ENCODE measurements at places on chromosomes 3 and 15.

- DNase-seq: no peak
Observed at GRCh38 chr15:43229977-43230376, 9.2 kb upstream of the EPB42 start.

DNA sequence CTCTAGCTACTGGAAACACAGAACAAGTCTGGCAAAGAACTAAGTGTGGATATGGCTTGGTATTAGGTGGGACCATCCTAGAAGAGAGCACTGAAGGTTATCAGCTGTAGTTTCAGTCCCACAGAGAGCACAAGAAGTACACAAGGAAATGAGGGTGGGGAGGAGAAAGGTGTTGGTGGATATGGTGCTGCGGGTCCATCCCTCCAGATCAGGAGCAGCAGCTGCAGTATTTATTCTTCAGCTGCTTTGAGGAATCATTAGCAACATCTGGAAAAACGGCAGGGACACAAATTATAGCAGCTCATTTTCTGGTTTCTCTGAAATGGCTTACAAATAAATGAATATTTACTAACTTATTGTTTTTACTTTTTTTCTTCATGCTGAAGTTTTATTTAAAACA lies 29.0 kb downstream of the CD80 start:
- DNase-seq: no peak

GRCh38 chr3:187964760-187965159 lies 189.2 kb upstream of the LPP start:
- no peak for DNase-seq

DNA sequence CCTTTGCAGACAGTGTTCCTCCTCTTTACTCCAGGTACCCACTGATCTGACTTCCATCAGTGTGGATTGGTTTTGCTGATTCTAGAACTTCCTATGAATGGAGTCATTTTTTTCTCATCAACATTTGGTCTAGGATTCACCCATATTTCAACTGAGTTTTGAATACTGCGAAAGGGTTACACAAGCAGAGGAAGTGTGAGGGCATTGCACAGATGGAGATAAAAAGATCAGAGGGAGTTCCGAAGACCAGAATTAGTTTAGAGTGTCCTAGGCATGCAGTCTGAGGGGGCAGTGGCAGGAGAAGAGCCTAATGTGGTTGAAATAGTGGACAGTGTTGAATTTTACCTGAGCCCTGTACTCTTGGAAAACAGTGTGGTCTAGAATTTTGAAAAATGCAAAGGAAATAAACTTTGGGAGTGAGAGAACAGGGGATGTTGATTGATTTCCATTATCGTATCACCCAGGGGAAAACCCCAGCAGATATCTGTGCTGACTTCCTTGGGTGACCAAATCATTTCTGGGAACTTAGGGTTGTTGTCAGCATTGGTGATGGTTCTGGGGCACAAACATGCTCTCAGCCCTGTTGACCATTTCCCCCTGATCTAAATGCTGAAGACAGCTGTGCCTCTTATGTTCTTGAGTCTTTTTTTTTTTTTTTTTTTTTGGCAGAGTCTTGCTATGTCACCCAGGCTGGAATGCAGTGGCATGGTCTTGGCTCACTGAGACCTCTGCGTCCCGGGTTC lies 327.4 kb upstream of the LRRFIP2 start:
- DNase-seq: no peak

DNA sequence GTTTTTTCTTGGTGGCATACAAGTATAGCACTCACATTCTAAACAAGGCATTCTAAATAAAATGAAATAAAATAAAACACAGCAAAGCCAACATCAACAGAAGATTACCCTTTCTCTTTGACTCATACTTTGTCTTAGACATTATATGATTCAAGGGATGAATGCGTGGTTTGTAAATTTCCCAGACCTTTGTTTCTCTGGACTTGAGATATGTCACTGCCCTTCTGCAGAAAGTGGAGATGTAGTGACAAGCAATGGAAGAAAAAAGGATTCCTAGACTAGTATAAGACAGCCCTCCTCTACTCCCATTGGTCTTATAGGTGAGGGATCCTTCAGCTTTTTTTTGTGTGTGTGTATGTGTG lies 22.4 kb downstream of the NANOGP8 start:
- no peak for DNase-seq

- DNase-seq: no peak
Observed at GRCh38 chr3:181715571-181716340, 4.0 kb downstream of the SOX2 start.

- peak; percentile 37 for DNase-seq
Observed at GRCh38 chr3:30934208-30934550, 39.7 kb upstream of the GADL1 start.

DNA sequence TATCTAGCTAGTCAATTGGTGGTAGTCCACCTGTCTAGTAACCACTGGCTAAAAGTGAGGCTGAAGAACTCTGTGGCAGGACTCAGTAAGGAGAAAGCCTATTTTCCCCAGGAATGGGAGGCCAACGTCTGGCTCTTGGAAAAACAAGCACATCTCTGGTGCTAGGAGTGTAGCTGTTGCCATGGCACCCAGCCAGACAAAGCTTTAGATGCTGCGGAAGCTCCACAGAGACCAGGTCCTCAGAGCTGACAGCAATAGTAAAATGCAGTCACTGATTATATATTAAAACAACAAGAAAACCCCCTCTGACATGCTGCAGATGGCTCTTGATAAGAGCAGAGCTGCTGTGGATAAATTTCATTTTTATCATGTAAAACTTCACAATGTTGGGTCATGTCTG lies 124.9 kb upstream of the STRIT1 start:
- no peak for DNase-seq

- peak; percentile 54 for DNase-seq
Observed at GRCh38 chr15:79539401-79539800, 107.3 kb downstream of the MINAR1 start.

- DNase-seq: no peak
Observed at GRCh38 chr3:146090521-146090920, 70.5 kb downstream of the PLOD2 start.

- no peak for DNase-seq
Observed at GRCh38 chr15:25481208-25481859, 42.5 kb upstream of the UBE3A start.

DNA sequence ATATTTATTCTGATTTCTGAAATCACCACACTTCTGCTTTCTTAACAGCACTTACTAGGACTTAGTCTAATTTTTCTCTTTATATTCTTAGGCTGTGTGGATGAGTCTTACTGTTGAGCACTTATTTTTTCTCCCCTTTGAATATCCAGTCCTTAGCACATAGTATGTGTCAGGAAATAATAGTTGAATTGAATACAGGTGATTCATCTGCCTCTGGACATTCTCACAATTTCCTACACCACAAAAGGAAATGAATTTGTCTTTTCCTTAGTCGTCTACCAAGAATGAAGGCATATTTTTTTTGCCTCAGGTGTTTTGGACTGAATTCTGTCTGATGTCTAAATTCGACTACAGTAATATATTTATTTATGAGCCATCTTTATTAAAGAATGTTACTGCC lies 204.2 kb downstream of the GHSR start:
- DNase-seq: no peak

DNA sequence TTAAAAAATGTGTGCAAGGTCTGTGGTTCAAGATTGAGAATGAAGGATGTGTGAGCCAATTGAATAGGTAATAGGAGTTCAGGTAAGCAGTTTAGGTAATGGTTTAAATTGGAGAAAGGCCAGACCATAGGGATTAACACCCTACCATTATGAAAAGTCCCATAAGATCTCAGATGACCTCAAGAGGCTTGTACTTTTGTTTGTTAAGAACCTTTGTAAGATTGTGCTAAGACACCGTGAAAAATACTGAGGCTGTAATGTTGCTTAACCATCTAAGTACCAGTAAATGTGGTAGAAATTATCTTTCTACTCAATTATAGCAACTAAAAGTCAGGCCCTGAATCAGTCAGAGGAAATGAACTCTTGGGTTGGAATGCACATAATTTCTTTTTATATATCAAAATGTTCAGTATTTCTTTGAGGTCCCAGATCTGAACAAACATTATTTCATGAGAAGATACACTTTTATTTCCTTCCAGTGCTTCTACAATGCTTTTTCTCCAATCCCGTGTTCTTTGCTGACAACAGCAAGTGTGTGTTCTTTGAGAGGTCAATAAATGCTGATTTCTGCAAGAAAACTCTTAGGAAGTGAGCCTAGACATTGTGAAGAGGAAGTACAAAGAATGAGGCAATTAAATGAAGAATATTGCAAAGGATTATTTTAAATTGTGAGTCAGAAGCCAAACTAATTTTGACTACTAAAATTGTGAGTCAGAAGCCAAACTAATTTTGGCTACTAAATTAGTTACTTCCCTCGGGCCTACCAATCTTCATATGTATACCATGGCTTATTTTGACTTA lies 66.4 kb downstream of the TCF12 start:
- DNase-seq: no peak

GRCh38 chr3:47202542-47202941 lies 38.6 kb upstream of the SETD2 start:
- DNase-seq: no peak

DNA sequence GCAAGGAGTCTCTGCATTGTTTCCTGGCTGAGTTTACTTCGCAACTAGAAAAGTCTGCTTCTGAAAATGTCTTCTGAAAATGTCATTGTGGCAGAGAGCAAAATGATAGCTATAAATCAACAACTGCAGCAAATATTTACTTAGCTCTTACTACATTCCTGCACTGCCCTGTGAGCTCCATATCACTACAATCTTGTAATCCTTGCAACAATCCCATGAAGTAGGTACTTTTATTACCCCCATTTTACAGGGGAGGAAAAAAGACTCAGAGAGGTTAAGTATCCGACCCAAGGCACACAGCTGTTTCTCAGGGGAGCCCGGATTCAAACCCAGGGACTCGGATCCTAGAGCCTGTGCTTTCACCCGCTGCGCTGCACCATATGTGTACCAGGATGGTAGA lies 34.2 kb upstream of the SPTBN5 start:
- DNase-seq: no peak

DNA sequence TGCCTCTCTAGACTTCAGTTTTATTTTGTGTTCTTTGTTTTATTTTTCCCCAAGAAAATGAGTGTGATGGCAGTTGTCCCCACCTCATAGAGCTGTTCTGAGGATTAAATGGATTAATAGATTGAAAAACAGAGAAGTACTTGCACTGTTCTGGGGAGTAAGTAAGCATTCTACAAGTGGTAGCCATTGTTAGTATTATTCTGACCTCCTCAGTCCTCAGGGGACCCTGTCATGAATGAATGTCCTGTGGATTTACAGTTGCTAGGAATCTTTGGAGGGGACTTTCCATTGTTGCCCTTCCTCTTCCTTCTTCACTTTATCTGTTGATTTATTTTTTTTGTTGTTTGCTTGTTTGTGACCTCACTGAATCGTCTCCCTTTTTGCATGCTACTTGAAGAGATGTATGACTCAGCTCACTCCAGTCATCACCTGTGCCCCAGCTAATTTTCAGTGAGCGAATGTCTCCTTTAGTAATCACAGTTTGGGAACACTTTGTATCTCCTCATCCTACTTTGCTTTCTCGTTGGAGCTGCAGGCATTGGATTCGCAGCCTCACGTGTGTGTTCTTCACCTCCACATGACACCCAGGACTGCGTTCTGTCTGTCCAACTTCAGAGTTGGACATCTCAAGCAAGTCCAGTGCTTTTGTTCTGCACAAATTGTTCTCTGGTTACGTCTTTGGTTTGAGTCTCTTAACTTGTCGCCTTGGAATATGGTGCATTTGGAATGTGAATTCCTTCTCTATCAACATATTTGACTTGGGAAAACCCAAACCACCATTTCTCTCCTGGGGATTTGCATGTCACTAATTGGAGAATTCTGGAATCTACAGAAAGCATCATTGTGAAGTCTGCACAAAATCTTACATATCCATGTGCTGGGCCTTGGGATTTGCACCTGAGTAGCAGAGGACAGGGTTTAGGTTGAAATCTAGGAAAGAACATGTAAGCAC lies 54.5 kb downstream of the LRTM1 start:
- DNase-seq: no peak

GRCh38 chr3:135192929-135193328 lies 397.9 kb downstream of the EPHB1 start:
- no peak for DNase-seq

DNA sequence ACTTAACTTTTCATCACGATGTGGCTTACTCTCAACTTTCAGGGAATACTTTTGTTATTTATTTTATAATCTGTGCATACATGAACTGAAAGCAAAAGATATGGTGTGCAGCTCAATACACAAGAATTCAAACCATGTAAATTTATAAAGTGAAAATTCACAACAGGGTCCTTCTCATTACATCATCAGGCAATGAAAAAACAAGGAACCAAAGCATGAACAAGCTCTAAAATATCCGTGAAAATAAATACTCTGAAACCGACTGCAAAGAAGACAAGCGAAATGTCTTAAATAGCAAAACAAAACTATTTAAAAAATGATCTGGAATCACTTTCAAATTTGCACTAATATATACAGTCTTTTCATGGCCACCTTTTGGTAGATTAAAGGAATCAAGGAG lies 28.9 kb downstream of the GNB5 start:
- no peak for DNase-seq

DNA sequence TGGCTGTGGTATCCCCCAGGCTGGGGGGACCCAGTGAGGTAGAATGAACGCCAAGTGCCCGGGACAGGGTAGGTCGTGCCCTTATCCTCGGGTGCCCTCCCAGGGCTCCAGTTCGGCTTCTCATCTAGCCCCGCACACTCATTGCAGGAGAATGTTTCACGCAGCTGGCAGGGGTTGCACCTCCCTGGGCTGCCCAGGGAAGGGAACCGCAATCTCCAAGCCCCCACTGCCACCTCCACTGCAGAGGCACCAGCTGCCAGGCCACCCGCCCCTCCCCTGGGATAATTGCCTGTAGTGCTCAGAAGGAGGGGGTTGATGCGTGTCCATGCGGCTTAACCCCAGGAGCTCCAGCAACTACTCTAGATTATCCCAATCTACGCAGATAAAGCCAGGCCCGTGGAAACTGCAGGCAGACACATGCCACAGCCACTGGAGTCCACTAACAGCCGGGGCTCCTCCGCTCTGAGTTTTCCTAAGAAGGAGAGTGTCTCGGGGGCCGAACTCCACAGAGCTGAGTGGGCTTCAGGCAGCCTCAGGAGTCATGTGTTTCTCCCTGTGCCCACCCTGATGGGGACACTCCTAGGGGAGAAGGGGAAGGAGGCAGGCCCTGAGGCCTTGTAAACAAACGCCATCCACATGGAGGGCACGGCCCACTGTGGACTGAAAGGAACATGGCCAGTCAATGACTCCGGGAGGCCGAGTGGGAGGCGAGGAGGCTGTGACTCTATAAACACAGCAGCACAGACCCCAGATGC lies 137.2 kb upstream of the IQSEC1 start:
- no peak for DNase-seq

GRCh38 chr3:33119891-33120290 lies 6.1 kb downstream of the CRTAP start:
- DNase-seq: no peak

DNA sequence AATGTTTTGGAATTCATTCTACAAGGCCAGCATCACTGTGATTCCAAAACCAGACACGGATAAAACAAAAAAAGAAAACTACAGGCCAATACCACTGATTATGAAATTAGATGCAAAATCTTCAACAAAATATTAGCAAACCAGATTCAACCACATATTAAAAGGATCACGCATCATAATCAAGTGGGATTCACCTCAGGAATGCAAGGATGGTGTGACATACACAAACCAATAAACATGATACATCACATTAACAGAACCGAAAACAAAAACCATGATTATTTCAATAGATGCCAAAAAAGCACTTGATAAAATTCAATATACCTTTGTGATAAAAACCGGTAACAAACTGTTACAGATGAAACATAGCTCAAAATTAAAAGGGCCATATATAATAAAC lies 48.9 kb downstream of the DLG1 start:
- no peak for DNase-seq

- no peak for DNase-seq
Observed at GRCh38 chr15:90868261-90868689, at the start of gene FURIN. Gene FURIN, plus strand, starts transcription at chr15:90868588. Its CDS starts 7,153 bp downstream, at chr15:90875741.
